ENCODE measurements at places on chromosomes 11 and 22.
A peak's percentile ranks its signal among the peaks of the same experiment; 100 is the strongest.

DNA sequence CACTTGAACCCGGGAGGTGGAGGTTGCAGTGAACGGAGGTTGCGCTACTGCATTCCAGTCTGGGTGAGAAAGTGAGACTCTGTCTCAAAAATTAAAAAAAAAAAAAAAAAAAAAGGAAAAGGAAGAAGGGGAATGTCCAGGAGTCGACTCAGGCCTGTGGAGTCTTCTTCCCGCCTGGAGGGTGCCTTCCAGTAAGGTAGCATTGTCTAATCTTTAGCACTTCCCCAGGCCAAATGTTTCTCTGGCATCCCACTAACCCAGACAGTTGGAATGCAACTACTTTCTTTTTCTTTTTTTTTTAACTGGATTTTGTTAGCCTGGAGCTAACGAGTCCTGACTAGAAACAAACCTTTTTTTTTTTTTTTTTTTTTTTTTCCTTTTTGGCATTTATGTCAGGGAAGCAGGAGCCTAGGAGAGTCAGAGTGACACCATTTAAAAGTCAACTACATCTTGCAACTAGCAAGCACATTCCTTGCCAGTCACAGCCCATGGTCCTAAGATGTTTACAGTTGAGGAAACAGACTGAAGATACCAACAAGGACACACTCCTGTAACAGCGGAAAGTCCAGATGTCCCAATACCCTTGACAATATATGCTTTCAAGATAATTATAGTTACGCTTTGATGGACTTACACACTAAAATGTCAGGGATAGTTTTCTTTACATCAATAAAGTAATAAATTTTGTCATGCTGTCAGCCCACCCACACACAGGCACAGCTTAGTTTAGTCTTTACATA, 10.6 kb downstream of the PLET1 start:
- DNase-seq: no peak

DNA sequence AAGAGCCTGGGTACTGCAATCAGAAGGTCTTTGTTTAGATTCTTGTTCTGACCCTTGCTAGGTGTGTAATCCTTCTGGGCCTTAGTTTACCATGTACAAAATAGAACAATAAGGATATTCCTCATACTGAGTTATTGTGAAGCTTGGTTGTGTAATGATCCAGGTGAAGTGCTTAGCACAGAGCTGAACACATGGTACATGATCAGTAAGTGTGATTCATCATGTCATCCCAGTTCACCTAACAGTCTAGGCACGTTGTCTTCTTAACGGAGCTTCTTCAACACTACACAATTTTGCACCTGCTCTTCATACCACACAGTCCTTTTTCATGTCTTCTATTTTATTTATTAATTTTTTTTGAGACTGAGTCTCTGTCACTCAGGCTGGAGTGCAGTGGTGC, 234.3 kb upstream of the TENM4 start:
- no peak for DNase-seq

DNA sequence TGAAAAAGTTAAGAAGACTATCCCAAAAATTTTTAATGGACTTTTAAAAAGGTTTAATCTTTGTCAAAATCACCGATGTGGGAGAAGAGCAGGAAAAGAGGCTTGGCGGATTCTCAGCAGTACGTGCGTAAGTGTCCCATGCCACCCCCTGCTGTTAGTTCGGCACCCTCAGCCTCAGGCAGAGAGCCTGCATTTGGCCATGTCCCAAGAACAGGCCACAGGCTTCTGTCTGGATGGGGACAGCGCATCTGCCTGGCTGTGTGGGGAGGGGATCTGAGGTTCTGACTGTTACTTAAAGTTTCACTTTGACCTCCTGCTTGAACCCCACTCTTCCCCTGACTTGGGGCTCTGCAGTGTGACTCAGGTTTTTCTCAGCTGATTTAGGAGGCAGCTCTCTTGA, 35.3 kb downstream of the EXT2 start:
- DNase-seq: no peak

DNA sequence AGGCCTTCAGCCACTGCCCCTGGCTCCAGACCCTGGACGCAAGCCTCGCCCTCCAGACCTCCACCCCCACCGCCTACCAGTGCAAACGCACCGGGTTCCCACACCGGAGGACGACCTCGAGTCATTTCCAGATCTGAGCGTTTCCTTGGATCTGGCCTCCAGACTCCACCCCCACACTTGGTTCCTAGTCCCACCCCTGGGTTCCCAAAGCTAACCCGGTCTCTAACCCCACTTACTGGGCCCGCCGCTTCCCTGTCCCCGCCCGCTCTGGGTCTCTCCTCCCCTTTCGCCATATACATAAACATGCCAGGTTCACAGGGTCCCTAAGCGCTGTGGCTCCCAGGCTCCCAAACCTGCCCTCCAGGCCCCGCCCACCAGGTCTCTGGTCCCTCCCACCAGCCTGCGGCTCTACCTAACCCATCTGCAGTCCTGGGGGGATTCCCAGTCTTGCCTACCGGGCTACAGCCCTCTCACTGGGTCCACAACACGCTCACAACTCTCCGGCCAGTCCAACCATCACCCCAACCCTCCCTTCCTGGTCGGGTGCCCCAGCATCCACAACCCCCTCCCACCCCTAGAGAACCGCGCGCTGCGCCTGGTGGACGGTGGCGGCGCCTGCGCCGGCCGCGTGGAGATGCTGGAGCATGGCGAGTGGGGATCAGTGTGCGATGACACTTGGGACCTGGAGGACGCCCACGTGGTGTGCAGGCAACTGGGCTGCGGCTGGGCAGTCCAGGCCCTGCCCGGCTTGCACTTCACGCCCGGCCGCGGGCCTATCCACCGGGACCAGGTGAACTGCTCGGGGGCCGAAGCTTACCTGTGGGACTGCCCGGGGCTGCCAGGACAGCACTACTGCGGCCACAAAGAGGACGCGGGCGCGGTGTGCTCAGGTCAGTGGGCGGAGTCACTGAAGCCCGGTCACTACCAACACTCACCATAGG, 36.7 kb downstream of the CD6 start:
- DNase-seq: peak; percentile 81

GRCh38 chr11:95296165-95296564, 65.2 kb upstream of the SESN3 start:
- peak; percentile 49 for DNase-seq

GRCh38 chr11:120272303-120272702, 32.4 kb downstream of the POU2F3 start:
- DNase-seq: no peak

DNA sequence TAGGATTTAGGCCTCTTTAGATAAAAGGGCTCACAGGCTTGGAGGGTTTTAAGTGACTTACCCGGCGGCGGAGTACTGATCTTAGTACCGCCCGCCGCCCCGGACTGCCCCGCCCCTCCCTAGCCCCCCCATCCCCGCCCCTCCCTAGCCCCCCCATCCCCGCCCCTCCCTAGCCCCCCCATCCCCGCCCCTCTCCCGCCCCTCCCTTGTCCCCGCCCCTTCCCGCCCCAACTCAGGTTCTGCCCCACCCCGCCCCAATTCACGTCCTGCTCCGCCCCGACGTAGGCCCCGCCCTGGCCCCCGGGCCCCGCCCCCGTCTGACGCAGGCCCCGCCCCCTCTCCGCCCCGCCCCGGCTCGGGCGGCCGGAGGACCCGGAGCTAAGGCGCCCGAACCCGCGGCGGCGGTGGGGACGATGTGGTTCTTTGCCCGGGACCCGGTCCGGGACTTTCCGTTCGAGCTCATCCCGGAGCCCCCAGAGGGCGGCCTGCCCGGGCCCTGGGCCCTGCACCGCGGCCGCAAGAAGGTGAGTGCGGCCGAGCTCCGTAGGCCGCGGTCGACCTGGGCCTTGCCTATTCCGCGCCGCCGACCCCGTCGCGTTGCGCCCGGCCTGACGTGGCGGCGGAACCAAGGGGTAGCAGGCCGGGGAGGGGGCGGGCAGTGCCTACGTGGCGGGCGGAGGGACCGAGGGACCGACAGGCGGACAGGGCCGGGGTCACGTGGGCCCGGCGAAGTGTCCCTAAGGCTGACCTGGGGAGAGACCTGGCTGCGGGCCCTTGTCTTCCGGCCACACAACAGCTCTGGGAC, at the start of gene SCYL1:
Gene SCYL1, plus strand, starts transcription at position 343 of the 805 bp plus-strand sequence. Its CDS starts 71 bp downstream, at position 414.
- peak; percentile 85 for DNase-seq

GRCh38 chr11:72807792-72808191, 6.4 kb upstream of the ATG16L2 start:
- DNase-seq: no peak

DNA sequence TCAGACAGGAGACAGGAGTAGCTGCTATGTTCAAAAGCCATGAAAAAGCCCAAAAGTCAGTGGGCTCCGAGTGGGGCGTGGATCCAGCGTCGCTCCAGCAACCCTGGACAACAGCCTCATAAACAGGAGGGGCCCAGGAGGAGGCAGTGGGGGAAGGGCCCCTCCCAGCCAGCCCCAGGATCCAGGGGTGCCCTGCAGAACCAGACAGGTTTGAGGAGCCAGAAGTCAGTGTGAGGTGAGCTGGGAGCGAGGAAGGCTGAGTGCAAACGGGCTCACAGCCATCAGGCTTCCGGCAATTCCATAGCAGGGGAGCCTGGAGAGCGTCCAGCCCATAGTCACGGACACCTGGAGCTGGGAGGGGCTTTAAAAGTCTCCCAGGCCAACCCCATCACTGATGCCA, 217.7 kb downstream of the MN1 start:
- DNase-seq: no peak

- no peak for DNase-seq
These were observed 850.1 kb downstream of the NTM start for GRCh38 chr11:132220474-132220873.

DNA sequence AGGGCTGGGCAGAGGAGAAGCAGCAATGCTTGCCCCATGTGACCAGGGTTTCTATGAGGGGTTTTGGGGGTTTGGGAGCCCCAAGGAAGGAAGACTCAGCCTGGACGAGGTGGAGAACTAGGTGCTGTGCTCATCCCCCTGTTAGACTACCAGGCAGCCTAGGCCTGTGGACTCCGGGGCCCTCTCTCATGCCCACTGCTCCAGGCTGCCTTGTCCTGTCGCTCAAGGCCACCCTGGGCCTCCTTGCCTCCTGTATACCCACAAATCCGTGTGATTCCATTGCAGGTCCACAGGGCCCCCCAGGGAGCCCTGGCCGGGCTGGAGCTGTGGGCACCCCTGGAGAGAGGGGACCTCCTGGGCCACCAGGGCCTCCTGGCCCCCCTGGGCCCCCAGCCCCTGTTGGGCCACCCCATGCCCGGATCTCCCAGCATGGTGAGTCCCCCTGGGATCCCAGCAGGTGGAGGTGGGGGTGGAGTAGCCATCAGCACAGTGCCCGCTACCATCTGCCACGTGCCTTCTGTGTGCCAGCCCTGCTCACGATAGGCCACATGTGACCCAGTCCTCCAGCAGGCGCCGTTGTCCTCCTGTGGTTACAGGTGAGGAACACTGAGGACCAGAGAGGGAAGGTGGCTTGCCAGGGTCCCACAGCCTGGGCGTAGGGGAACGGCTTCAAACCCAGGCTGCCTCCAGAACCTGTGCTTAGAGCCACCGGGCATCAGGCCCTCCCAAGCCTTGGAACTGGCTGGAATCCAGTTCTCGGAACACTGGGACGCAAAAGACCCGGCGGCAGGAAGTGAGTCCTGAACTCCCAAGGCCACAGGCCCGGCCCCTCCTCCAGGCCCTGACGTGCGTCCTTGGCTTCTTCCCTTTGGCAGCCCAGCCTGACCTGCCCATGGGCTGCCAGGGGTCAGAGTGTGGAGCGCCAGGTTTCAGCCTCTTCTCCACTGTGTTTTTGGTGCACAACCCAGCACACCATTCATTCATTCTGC, 26.6 kb downstream of the EMID1 start:
- DNase-seq: no peak

DNA sequence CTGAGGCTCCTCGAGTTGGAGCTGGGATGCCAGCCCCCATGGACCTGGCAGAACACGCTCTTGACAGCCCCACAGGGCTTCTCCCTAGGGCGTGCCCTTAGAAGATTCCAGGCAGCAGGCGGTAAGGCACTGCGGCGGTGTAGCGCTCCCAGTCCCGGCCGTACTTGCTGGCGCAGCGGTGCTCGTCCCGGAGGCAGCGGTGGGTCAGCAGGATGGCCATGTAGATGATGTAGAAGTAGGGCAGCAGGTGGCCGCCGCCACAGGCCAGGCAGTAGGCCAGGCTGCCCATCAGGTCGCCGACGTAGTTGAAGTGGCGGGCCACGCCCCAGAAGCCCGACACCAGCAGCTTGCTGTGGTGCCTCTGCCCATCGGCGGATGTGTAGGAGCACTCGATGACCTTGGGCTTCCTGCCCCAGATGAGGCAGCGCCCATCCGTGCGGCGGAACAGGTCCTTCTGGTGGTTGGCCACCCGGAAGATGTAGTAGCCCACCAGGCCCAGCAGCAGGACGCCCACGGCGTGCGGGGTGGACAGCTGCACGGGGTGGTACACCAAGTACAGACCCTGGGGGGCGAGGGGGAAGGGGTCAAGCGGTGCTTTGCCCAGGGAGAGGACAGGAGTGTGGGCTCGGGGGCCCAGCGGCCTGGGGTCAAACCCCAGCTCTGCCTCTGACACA, 12.8 kb downstream of the DHCR7 start:
- no peak for DNase-seq

GRCh38 chr11:7896009-7896785, 34.9 kb downstream of the OR10A6 start:
- no peak for DNase-seq

- peak; percentile 94 for DNase-seq
These were observed 22.3 kb downstream of the SLN start for GRCh38 chr11:107689317-107690202.

GRCh38 chr11:126669416-126669815, 313.9 kb downstream of the ST3GAL4 start:
- DNase-seq: no peak

GRCh38 chr11:121614636-121615240, 162.0 kb upstream of the SORL1-AS1 start:
- no peak for DNase-seq

DNA sequence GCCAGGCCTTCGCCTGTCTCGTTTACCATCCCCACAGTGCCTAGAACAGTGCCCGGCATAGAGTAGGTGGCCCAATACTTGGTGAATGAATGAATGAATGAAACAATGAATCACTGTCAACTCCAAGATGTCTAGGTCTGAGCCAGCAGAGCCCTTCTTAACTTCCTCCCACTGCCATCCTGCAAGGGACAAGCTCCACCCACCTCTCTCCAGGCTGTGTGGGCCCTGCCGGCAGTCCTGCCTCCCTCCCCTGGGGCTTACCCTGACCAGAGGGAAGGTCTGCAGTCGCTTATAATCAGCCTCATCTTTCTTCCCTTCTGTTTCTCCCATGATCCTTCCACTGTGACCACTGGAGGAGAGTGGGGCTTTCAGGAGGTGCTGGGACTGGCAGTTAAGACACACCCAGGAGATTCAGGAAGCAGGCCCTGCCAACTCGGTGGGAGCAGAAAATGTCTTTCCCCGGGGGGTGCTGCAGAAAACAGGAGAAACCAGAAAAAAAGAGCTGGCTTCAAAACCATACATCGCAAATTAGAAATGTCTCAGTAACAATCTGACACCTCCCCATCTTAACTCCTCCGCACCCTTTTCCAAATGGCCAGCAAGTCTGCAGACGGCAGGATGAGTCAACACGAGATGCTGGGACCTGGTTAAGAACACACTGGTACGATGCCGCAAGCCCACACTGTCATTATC, 11.4 kb downstream of the DNAL4 start:
- no peak for DNase-seq

DNA sequence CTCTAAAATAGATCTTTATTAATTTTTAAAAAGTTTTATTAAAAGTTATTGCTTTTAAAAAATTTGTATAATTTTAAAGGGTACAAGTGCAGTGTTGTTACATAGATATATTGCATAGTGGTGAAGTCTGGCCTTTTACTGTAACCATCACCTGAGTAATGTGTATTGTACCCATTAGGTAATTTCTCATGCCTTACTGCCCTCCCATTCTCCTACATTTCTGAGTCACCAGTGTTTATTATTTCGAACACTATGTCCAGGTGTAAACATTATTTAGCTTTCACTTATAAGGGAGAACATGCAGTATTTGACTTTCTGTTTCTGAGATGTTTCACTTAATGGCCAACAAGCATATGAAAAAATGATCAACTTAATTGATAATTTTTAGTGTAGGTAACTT, 2.3 kb downstream of the OR51G1 start:
- peak; percentile 88 for DNase-seq

- DNase-seq: peak; percentile 60
These were observed 110.5 kb downstream of the ATG16L2 start for GRCh38 chr11:72924568-72925190.

Data from DMS53 (cell line).